ENCODE measurements at places on chromosomes 16 and 17.

GRCh38 chr16:58000706-58001676, at the start of gene USB1:
Gene USB1, plus strand, starts transcription at chr16:58001407. Its CDS starts 77 bp downstream, at chr16:58001484.
- peak; percentile 41 for DNase-seq

DNA sequence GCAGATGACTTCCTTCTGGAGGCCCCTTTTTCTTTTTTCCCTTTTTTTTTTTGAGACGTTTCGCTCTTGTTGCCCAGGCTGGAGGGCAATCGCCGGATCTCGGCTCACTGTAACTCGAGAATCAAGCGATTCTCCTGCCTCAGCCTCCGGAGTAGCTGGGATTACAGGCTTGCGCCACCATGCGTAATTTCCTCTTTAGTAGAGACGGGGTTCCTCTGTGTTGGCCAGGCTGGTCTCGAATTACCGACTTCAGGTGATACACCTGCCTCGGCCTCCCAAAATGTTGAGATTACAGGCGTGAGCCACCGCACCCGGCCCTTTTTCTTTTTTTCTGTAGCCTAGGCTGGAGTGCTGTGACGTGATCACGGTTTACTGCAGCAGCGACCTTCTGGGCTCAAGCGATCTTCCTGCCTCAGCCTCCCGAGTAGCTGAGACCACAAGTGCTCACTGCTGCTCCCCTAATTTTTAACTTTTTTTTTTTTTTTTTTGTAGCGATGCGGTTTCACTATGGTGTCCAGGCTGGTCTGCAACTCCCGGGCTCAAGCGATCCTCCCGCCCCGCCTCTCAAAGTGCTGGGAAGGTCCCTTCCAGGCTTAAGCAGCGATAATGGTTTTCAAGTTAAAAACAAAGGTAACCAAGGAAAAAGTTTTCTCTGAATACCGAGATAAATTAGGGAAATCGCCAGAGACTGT, 956 bp upstream of the IST1 start:
- DNase-seq, result peak; percentile 28

- DNase-seq, result no peak
Measured at GRCh38 chr16:69188716-69189115, 1.8 kb downstream of the SNTB2 start.

- no peak for DNase-seq
Measured at GRCh38 chr16:51951668-51952298, 595.2 kb downstream of the TOX3 start.

GRCh38 chr16:62752854-62753253, 716.6 kb upstream of the CDH8 start:
- DNase-seq, result no peak

- no peak for DNase-seq
Measured at GRCh38 chr17:61617330-61617729, 26.3 kb upstream of the NACA2 start.

DNA sequence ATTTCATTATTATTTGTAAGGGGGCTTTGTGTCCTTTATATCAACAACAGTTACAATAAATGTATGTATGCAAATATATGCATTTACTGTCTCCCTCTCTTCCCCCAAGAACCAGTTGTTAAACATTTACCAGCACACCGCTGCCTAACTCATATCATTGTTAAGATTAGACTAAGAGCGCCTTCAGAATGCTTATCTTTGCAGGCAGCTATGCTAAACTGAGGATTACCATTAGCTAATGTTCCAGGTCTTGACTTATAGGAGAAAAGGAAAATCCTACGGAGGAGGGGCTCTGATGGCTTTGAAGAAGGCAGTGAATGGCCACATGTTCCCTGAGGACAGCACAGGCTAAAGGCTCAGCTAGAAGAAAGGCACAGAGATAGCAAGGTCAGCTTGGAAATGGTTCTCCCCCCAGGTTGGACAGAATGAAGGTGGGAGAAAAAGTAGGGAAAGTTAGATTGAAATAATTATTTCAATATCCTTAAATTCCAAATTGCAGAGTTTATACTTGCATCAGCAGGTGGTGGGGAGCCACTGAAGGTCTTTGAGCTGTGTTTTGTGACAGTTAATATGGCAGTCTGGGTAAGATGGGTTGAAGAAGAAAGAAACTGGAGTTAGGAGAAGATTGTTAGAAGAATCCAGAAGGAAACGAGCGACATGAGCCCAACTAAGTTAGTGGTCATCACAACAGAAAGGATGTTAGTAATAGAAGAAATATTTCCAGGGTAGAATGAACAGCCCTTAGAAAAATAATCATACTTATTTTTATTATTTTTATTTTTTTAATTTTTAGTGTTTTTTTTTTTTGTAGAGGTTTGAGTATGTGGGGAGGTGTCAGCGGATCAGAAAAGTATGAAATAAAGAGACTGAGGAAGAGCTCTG, 87.0 kb upstream of the MAF start:
- DNase-seq, result no peak

DNA sequence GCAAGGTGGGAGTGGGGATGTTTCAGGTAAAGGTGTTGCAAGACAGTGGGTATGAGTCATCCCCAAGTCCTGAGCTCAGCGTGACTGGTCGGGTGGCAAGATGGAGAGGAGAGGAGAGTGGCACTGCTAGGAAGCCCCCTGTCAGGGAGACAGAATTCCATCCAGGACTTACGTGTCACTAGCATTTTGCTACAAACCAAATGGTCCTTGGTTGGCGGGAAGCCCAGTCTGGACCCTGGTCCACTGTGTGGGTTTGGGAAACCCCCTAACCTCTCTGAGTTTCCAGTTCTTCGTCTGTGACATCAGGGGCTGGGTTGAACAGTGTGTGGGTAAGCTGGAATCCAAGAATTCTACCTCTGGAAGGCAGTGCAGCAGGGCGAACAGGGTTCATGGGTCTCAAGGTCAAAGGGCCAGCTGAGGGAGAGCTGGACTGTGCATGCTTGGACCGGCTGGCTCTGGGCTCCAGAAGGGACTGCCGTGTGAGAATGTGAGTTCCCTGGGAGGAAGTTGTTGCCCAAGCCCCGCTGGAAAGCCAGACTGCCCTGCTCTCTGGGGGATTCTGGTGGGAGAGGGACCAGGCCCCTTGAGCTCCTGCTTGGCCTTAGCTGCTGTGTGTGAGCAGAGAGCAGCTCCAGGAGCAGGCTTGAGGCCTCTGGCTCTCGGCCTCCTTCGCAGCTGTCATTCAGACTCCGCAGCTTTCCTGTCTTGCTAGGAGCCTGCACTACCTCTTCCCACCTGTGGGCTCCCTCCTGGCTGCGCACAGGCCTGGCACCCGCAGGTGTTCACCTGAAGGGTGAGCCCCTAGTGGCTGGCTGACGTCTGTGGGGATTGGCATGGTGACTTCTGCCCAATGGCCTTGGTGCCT, 84.6 kb downstream of the NT5M start:
- DNase-seq, result no peak

- no peak for DNase-seq
Measured at GRCh38 chr17:10151667-10152496, 46.5 kb downstream of the GAS7 start.

DNA sequence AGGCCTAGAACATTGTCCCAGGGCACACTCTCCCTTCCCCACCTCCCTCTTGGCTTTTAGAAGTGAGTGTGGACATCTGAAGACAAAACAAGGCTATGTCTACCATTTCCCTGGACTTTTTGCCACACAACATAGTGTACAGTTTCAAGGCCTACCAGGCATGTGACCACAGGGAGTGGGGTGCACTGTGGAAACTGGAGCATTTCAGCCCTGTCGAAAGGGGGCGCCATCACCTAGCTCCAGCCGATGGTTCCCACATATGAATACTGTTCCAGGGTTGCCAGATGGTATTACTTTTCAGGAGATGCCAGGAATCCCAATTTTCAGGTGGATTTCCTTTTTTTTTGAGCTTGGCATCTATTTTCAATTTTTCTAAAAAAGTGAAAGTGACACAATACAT, 140.7 kb downstream of the KATNIP start:
- DNase-seq, result no peak

DNA sequence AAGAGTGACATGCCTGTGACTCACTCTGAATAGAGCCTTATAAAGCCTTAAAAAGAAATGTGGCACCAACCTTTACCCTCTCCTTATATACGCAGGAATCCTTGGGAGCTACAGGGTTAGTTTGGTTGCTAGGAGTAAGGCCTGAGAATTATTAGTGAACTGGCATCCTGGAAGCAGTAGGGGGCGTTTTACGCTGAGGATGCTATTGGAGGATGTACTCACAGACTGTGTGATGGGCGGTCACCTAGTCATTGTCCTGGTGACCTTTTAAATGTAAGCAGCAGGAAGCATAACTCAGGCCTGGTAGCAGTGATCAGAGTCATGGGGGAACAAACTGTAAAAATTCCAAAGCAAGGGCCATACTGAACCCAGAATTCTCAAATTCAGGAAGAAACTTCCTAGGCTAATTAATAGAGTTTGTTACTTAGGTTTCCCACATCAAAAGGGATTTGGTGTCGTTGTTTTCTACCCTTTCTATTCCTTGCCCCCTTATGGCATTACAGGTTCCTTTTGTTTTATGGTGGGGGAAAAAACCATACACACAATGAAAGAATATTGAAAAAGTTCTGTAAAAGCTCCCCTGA, 153.8 kb downstream of the SNX11 start:
- DNase-seq, result no peak

DNA sequence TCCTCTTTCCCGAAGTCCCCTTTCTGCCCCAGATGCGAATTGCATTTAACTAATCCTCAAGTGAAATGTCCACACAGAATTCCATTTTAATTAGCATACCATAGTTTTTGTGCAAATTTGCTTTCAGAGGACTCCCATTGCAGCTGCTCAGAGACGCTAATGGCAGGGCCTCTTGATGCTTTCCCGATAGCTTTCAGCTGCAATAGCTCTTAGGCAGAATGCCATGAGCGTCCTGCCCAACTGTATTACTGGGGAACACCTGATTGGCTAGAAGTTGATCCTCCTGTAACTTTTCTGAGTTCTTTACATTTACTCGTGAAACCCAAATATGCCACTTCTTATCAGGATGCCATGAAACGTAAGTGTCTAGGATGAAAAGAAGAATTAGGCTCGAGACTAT, 203.0 kb downstream of the UTP18 start:
- DNase-seq, result no peak

GRCh38 chr16:21076186-21076883, 74.3 kb downstream of the DNAH3 start:
- DNase-seq, result no peak

GRCh38 chr16:80023865-80024264, 423.3 kb upstream of the MAF start:
- no peak for DNase-seq

- DNase-seq, result no peak
Measured at GRCh38 chr17:71472809-71473789, 647.7 kb upstream of the SOX9 start.

- DNase-seq, result no peak
Measured at GRCh38 chr17:55496094-55496881, 15.0 kb downstream of the SMIM36 start.

DNA sequence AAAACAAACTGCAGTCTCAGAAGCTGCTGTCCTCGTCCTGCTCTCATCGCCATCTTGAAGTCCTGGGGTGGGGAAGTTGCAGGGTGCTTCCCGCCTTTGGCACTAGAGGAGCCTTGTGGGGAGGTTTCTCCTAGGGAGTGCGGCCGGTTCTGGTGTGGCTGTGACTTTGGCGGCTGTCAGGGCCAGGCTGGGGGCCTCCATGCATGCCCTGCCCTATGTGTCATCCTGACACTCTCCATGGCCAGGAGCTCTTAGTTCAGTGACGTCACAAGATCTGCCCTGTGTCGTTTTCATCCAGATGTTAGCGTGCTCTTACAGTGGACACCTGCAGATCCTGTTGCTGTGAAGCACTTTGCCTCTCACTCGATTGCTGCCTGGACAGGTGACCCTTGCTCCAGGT, 49.6 kb downstream of the PLD6 start:
- DNase-seq, result no peak

DNA sequence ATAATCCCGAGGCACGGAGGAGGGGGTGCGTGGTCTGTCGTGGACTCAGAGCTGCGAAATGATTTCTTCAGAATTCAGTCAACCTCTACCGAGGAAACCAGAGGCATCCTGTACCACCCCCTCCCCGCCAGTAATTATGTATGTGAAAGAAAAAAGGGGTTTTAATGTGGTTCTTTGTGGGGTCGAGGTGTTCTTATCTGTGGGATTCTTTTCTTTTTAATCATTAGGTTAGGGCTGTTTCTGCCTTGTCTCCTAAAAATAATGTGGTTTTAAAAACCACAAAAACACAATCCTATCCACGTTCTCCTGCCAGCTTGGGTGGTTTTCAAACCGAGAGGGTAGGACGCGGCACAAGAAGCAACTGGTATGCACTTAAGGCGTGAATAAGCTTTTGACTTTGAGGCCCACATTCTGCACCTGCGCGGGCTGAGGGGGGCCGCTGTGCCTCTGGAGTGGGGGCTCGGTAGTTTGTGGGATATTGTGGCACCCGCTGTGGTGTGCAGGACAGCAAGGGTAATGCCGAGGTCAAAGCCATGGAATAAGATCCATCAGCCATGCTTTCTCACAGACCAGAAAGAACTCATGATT, 1.0 kb downstream of the SLC47A1 start:
- no peak for DNase-seq

GRCh38 chr17:4523946-4524345, 25.3 kb downstream of the SPNS2 start:
- DNase-seq, result no peak

GRCh38 chr17:42153919-42154742, 658 bp downstream of the RAB5C start:
- DNase-seq, result no peak

DNA sequence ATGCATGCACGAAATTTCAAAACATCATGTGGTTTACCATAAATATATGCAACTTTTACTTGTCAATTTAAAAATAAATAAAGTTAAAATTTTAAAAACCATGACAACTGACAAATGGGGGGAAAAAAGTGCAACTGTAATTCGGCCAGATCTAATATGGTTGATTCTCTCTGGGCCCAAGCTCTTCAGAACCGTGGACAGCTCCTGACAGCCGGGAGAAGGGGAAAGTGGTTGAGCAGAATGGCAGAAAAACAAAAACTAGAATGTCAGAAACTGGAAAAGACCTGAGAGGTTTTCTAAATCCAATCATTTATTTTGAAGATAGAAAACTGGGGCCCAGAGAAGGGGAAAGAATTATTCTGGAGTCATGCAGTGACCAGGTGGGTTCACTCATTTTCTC, 126.6 kb downstream of the TMEM132E start:
- DNase-seq, result no peak

GRCh38 chr16:28820016-28820415, 2.8 kb upstream of the ATXN2L start:
- no peak for DNase-seq

DNA sequence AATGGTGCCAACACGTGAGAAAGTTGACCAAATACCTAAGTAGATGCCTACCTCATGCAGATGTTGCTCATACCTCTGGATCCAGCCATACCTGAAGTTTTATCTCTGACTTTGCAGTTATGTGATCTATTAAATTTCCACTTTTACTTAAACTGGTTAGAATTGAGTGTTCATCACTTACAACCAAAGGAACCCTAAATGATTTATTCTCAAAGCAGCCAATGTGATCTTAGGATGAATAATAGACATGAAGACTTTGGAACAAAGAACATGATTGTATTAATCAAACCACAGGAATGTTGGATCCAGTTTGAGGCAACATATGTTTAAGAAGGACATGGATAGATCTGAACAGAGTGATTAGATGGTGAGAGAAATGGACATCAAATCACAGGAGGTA, 68.7 kb downstream of the IRX6 start:
- DNase-seq, result no peak

- DNase-seq, result no peak
Measured at GRCh38 chr17:1865252-1866037, 35.6 kb downstream of the RPA1 start.

All from omental fat pad (tissue), 4 donors.